ENCODE measurements at places on chromosomes 2 and 18.

DNA sequence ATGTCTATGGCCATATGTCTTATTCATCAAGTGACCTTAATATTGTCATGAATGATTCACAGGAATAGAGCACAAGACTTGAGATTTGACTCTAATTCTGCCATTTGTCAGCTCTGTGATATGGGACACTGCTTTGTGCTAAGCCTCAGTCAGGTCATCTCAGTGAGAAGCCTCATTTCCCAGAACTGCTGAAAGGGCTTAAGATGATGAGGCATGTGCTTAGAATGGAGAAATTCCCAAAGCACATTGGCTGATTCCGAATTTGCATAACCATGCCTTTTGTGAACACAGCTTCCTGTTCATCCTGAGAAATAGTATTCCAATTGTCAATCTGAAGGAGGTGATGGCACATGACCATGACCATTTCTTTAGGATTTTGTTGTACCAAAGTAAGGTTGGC is 218.1 kb downstream of the ALK start:
- no peaks in the 10 kb centered on the region for H3K36me3 ChIP-seq
- H3K27me3 ChIP-seq: peaks cover 14% of the 10 kb centered on the region
- no peaks in the 10 kb centered on the region for H3K4me1 ChIP-seq
- H3K27ac ChIP-seq: no peak overlapping the region
- DNase-seq: no peak

GRCh38 chr18:22296304-22296703 is 121.4 kb downstream of the CTAGE1 start:
- no peaks in the 10 kb centered on the region for H3K4me1 ChIP-seq
- no peaks in the 10 kb centered on the region for H3K27me3 ChIP-seq
- DNase-seq: no peak
- no peak overlapping the region for H3K27ac ChIP-seq
- H3K4me3 ChIP-seq: no peak overlapping the region
- no peaks in the 10 kb centered on the region for H3K36me3 ChIP-seq

GRCh38 chr2:96679848-96680247 is 37.3 kb downstream of the FER1L5 start:
- DNase-seq: no peak
- no peak overlapping the region for H3K4me3 ChIP-seq
- no peak overlapping the region for H3K27ac ChIP-seq
- H3K36me3 ChIP-seq: no peaks in the 10 kb centered on the region

GRCh38 chr2:235685024-235685721 is 191.3 kb downstream of the AGAP1 start:
- H3K4me1 ChIP-seq: no peaks in the 10 kb centered on the region
- DNase-seq: no peak
- H3K36me3 ChIP-seq: no peaks in the 10 kb centered on the region
- no peak overlapping the region for H3K4me3 ChIP-seq
